ENCODE measurements at places on chromosomes 1 and 21.

GRCh38 chr1:177425199-177425598, 254.4 kb downstream of the BRINP2 start:
- DNase-seq = no peak

- DNase-seq = no peak
Observed at GRCh38 chr1:84407958-84408422, 9.7 kb downstream of the DNASE2B start.

GRCh38 chr1:59919746-59920145, 6.8 kb downstream of the CYP2J2 start:
- no peak for DNase-seq

DNA sequence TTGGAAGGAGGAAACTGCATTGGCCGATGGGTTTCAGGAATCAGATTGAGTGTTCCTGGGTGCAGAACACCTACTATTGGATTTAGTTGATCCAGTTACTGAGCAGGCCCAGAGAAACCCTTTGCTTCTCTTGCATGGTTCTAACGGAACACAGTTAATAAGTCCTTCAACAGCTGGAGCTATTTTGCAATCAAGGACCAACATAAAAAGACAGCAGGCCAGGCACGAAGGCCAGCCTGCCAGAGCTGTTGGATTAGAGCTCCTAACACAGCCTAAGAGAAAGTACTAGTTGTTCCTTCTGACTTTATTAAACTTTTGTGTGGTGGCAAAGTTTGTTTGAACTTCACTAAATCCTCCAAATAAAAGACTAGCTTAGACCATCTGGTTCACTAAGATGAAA, 148.0 kb upstream of the LMO4 start:
- no peak for DNase-seq

DNA sequence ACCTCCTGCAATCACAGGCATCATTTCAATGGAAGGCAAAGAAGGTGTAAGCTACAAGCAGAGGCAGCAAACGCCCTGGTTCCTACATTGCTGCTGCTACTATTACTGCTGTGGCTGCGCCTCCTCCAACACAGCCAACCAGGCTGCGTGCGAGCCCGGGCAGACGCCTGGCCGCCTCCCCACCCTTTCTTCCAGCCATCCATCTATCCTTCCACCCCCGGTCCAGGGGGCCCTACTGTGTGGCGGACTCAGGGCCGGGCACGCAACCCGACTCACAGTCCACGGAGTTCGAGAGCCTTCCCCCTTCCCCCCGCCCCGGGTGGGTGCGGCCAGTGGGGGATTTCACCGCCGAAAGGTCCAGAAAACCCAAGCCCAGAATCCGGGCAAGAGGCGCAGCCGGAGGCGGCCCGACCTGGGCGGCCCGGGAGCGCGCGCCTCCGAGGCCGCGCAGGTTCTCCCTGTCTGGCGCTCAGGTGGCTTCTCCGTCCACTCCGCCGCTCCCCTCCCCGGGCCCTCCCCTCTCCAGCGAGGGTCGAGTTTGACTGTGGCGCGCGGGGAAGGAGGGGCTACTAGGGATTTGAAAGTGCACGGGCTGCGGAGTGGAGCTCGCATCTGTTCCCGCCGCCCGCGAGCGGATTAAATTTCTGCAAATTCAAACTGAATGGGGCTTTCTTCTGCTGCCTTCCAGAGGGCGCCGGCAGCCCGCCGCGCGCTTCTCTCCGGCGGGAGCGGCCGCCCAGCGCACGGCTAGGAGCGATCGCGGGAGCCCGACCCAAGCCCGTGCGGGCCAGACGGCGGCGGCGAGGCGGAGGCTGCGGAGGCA, at the start of gene HUNK:
HUNK (plus strand) TSS at position 569 of the 823 bp plus-strand sequence. CDS start 655 bp downstream, outside the sequence.
- peak; percentile 25 for DNase-seq
